ENCODE measurements at places on chromosomes 2 and 18.

GRCh38 chr2:36352701-36353100 is 2.9 kb upstream of the CRIM1 start:
- no peak for DNase-seq

DNA sequence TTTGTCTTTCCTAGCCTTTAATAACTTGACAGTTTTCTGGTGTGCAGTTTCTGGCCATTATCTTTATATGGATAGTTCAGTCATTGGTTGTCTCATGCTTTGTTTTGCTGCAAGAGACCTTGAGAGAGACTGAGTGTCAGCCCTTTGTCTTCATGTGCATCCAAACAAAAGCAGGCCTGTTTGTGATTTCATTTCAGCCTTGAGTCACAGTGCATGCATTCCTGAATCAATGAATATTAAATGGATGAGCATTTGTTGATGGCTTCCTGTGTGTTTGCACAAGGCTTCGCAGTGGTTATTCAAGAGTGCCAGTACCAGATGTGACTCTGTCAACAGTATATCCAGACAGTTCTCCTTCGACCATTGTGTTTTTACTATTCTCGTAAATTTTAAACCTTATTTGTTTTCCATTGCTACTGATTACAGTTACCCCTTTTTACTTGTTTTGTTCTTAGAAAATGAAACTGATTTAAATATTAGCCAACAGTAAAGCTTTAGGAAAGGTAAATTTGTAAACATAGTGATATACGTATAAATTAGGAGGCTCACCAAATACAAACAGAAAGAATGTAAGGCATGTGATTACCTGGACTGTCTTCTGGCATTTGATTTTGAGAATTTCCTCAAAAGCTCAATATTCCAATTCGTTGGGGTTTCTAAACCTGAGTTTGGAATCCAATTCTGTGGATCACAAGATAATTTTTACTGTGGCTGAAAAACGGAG is 319.8 kb downstream of the CTNNA2 start:
- no peak for DNase-seq

GRCh38 chr2:170554278-170554955 is 160.7 kb upstream of the SP5 start:
- DNase-seq = no peak

- no peak for DNase-seq
These were observed 447.9 kb downstream of the XIRP2 start for GRCh38 chr2:167336213-167336612.

DNA sequence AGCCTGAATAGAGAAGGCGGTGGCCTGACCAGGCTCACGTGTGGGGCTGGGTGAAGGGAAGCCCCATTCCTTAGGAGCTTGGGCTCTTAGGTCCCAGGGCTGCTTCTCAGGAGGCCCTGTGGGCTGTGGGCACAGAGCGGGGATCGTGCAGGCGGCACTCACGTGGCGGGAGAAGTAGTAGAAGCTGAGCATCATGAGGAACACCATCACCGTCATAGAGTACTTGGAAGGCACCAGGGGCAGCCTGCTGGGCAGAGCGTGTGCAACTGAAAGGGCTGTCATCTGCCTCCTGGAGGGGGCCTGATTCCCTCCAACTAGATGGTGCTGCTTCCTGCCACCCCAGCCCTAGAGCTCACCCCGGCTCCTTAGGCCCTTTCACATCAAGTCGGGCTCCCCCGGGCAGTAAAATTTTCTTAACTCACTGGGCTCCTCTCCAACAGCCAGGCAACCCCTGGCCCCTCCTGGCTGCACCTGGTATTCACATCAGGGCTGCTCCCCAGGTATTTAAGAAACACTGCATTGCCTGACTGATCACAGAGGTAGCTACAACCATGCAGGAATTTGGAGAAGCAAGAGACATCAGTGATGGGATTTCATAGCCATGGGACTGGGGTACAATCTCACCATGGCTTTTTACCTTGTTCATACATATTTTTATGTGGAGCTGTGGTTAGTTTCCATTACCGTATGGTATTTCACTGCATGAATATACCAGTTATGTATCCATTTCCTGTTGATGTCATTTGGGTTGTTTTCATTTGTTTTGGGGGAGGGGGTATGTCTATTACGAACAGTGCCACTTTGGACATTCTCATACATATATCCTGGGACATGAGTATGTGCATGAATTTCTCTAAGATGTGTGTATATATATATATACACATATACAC is 32.9 kb downstream of the CENPO start:
- no peak for DNase-seq

DNA sequence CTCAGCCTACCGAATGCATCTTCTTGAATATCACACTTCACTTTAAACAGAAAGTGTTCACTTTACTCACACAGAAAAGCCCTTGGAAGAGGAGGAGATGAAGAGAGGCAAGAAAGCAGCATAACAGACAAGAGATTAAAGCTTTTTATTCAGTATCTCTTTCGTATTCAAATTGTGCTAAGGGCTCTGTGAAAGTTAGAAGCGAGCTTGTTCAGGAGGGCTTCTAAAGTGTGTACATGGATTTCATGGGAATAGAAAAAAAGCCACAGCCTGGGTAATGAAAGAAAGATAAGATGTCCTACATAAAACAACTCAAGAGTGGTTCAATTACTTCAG is 531.9 kb downstream of the TMEM182 start:
- DNase-seq = no peak

Data from activated CD4-positive, alpha-beta T cell treated with anti-CD3 and anti-CD28 coated beads, Interleukin-2, amount 50 U/mL, for 1 hour (primary cell).